ENCODE measurements at places on chromosomes 11 and 22.

- DNase-seq: no peak
Observed at GRCh38 chr11:132718711-132719671, 813.3 kb downstream of the OPCML start.

DNA sequence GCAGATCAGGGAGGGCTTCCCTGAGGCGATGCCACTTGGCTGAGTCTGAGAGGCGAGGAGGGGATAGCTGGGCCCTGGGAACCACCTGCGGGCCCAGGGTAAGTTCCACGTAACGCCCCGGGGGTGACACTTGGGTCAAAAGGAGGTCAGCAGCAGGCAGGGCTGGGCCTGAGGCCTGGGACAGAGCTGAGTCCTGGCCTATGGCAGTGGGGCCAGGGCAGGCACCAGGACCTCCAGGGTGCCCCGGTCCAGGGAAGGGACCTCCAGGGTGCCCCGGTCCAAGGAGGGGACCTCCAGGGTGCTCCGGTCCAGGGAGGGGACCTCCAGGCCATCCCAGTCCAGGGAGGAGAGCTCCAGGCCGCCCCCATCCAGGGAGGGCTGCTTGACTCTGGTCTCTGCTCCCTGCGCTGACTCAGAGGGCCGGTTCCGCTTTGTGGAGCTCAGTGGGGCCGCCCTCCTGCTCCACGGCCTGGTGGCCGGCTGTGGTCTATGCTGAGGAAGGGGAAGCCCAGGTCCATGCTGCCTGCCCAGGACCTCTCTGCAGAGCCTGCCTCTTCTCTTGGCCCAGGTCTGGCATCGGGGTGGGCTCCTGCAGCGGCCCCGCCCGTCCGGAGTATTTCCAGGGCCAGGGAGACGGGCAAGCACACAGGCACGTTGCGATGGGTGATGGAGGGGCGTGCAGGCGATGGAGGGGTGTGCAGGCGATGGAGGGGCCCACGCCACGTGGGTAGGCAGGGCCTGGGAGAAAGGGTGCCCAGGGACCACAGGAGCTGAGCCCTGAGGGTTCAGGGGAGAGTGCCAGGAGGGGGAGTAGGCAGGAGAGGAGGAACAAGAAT is 19.5 kb upstream of the WNT7B start:
- DNase-seq: no peak

GRCh38 chr11:122307476-122308035 is 191.5 kb upstream of the BLID start:
- no peak for DNase-seq

DNA sequence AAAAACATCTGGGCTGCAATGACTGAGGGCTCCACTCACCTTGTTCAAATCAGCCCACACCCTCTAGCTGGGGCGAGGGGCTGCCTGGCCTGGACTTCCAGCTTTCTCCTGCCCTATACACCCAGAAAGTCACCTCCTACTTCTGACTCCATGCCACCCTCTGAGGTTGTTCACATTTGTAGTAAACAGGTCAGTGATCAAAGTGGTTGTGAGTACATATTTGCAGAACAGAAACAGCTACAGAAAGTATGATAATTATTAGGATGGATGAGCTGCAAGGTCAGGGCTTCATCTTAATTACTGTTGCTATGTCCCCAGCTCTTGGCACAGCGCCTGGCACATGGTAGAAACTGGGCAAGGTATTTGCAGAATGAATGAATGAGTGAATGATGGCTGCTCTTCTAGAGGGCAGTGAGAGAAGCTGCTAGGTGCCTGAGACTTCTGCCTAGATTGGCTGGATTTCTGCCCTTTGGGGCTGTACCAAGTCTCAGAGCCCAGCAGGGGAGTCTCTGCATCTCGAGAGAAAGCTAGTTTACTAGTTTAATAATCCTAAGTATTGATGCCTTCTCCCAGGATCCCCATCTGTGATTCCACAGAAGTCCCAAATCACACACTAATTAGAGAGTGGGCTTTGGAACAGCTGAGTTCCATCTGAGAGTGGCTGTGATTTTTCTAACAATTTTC is 36.0 kb downstream of the SYT13 start:
- DNase-seq: no peak

DNA sequence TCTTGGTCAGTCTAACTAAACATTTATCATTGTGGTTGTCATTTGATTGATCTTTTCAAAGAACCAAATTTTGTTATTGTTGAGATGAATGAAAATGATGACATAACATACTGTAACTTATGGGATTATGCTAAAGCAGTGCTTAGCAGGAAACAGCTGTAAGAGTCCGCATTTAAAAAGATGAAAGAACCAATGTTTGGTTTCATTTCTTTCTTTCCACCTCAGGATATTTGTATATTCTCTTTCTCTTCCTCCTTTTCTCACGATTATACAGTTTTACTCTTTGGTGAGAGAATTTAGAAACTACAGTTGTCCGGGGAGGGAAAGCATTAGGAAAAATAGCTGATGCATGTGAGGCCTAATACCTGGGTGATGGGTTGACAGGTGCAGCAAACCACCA is 23.1 kb downstream of the PIH1D2 start:
- DNase-seq: no peak

GRCh38 chr11:73914284-73914683 is 36.5 kb upstream of the DNAJB13 start:
- no peak for DNase-seq

DNA sequence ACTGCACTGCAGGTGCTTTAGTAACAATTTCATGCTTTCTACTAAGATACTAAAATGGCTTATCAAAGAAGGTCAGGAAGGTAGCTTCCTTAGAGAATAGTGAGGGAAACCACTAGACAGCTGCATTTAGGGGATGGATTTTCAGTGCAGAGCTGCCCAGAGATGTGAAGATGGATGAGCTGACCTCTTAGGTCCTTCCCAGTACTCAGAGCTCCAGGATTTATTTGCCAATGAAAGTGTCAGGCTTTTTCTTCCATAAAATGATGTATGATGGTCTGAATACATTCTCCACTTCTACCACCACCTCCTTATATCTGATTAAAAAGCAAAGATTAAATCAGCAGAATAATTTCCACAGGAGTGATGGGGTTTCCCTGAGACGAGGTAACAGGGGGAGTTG is 35.0 kb downstream of the SC5D start:
- DNase-seq: no peak

DNA sequence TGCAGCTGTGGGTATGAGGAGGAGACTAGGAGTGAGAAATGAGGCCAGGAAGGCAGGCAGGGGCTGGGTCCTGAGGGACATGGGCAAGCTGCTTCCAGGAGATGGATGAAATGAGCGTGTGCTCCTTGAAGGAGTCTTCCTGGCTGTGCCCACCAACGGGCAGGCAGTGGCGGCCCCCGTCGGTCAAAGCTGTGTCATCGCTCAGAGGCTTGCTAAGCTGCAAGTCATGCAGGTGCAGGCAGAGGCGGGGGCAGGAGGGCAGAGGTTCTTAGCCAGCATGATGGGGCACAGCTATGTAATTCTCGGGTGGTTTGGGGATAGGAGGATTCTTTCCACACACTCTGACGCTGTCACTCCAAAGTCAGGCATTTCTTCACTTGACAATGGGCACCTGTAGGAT is 12.5 kb upstream of the PEX26 start:
- no peak for DNase-seq

DNA sequence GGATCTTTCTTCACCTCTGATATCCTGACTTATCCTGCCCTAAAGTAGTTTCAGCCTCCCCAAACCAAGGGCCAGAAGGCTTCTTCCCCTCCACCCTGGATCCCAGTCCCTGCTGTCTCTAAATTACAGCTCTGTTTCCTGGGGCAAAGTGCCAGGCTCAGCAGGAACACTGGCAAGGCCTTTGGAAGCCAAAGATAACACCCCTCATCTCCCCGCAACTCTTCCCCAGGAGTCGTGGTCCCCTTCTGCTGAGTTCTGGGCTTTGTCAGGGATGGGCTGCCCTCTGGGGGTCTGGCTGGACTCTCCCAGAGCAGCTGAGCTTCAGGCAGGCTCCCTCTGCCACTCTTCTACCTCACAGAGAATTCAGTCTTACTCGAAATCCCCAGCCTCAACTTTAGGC is 53.8 kb upstream of the AMPD3 start:
- no peak for DNase-seq

GRCh38 chr11:6611092-6611962 is 689 bp downstream of the TAF10 start:
- DNase-seq: no peak

DNA sequence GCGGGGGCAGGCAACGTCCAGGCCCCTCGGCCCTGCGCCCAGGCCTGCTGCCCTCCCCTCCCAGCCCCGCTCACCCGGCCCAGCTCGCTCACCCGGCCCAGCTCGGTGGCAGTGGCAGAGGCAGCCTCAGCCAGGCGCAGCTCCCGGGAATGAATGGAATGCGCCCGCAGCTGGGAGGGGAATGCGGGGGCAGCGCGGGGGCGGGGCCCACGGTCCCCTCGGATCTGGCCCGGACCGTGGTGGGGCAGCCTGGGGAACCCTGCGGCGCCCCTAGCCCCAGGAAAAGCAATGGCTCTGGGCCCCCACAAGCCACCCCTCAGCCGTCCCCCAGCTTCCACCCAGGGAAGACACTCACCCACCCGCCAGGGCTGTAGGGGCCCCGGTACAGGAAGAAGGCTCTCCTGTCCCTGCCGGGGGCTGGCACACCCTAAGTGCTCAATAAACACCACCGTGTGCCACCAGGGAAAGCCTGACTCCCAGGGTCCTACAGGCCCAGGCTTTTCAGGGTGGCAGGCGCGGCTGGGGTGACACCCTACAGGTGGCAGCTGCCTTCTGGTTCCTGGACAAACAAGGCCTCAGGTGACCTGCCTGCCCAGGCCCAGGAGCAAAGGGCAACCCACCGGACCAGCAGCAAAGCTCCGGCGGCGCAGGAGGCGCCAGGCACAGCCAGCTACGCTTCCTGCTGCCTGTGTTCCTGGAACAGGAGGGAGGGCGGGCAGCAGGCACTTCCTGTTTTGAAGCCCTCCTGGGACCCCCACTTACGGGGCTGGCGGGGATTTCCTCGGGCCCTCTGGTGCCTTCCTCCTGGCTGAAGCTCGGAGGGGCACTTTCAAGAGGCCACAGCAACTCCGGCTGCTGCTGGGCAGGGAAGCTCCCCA is 13.8 kb downstream of the PLXNB2 start:
- no peak for DNase-seq

DNA sequence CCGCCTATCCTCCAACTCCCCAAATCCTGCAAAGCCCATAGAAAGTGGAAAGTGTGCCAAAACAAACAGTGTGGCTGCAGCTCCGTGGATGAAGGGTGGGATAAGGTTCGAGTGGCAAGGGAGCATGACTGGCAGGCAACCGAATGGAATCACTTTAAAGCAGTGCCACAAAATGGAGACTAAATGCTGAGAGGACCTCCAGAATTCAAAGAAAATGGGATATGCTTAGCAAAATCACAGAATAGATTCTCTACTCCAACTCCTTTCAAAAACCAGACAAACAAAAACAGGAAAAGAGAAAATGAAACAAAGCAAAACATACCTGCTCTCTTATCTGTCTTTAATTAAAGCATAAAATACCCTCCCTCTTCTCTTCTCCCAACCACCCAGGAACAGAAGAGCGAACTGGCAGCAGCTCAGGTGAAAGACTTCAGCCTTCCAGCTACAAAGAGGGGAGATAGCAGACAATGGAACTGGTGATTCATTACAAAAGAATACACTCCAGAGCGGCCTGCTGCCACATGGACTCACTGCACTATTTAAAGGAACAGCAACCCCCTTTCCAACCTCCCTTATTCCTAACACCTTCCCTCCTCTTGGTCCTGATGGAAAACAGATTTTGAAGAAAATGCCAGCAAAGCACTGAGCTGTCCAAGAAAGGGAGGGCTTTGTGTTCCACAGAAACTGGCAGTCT is 118.5 kb downstream of the APOL5 start:
- no peak for DNase-seq

All from stimulated activated CD8-positive, alpha-beta memory T cell treated with anti-CD3 and anti-CD28 coated beads, Interleukin-2, amount 100 ng/mL, for 1 hour (primary cell).